M059J (cell line): ENCODE measurements at places on chromosomes 2 and 18. TPM values are rescaled to one million over a fixed set of nuclear protein-coding genes. Genes with fewer than 3 reads are reported as not detected.

The HAAO gene
- total RNA-seq = not detected in 2 replicates

The CCDC85A gene
- total RNA-seq = 10.2 and 23.3 TPM in 2 replicates

The DSEL gene
- 26.3 and 40.3 TPM in 2 replicates for total RNA-seq

The POTEE gene
- total RNA-seq = 0.05 TPM in 1 of 2 replicates, not detected in the other

The NAGK gene
- 87.0 and 87.7 TPM in 2 replicates for total RNA-seq

The TNFAIP6 gene
- not detected in 2 replicates for total RNA-seq

The GPBAR1 gene
- total RNA-seq = 0.37 TPM in 1 of 2 replicates, not detected in the other

The MARCHF7 gene
- 81.7 and 114 TPM in 2 replicates for total RNA-seq

The ARHGAP28 gene
- total RNA-seq = 0.05 and 0.37 TPM in 2 replicates

The FAM228A gene
- not detected in 2 replicates for total RNA-seq

The FEV gene
- total RNA-seq = not detected in 2 replicates

The COMMD1 gene
- 47.7 and 75.7 TPM in 2 replicates for total RNA-seq

The CYP20A1 gene
- total RNA-seq = 16.9 and 19.9 TPM in 2 replicates

The CD8B gene
- not detected in 2 replicates for total RNA-seq

The CHMP3 gene
- 61.5 and 79.2 TPM in 2 replicates for total RNA-seq

The TMEM163 gene
- total RNA-seq = not detected in 2 replicates

The DPP4 gene
- total RNA-seq = 13.5 and 17.5 TPM in 2 replicates

The GLB1L gene
- total RNA-seq = 6.2 and 8.0 TPM in 2 replicates

The SULT1C2 gene
- 0.22 TPM in 1 of 2 replicates, not detected in the other for total RNA-seq

The GALNT13 gene
- total RNA-seq = 0.05 TPM in 1 of 2 replicates, not detected in the other

The ASB1 gene
- total RNA-seq = 11.5 and 17.2 TPM in 2 replicates

The TTC39C gene
- 19.6 and 29.2 TPM in 2 replicates for total RNA-seq

The CYP27A1 gene
- total RNA-seq = 2.7 and 5.2 TPM in 2 replicates
